ENCODE measurements at places on chromosomes 1 and 21.

- DNase-seq, result peak; percentile 63
These were observed 449 bp upstream of the RCAN3 start for GRCh38 chr1:24502065-24502708.

GRCh38 chr1:235782601-235783000, 84.1 kb downstream of the LYST start:
- no peak for DNase-seq

GRCh38 chr1:15167386-15167785, 13.8 kb downstream of the TMEM51 start:
- no peak for DNase-seq

DNA sequence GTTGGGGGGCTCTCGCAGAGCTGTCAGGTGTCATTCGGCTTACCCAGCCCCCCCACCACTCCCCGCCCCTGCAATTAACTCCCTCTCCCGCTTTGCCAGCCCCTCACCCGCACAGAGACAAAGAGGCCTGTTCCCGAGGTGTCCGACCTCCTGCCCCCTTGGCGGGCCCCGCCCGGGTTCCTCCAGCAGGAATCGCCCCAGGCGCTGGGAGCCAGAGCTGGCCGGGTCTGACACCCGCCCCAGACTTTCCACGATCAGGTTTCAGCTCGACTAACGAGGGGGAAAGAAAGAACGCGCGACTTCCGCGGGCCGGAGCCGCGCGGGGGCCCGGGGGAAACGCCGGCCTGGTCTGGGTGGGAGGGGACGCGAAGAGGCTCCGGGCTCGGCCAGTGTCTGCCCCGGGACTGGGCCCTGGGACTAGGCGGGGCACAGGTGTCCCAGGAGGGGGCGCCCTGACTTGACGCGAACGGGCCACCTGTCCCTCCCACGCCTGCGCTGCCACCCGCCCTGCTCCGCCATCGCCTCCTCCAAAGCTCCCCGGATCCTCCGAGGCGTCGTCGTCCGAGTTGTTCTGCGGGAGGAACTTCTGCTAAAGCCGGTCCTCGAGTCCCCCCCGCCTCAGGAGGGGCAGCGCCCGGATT, 36.4 kb upstream of the HHAT start:
- peak; percentile 96 for DNase-seq

GRCh38 chr1:227939791-227940771, 7.7 kb downstream of the WNT9A start:
- DNase-seq, result no peak

GRCh38 chr21:39869141-39869818, 2.0 kb downstream of the PCP4 start:
- DNase-seq, result no peak

DNA sequence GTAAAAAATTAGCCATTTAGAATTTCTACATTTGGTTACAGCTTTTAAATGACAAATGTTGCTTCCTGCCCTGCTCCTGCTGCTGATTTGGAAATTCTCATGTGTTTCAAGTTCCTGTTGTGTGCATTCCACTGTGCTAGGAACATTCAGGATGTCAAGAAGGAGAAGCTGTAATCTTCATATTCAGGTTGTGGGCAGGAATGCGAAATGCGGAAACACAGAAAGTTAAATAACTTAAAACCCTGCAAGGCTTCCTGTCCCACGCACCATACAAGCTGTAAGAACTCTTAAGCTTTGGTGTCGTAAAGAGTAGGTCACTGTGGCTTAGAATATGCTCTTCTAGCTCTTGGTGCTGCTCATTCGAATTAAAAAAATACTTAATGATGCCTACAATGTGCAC, 52.6 kb downstream of the S100B start:
- no peak for DNase-seq

GRCh38 chr1:154711416-154711815, 103.4 kb upstream of the ADAR start:
- DNase-seq, result peak; percentile 50

- no peak for DNase-seq
These were observed 16.6 kb downstream of the SMIM12 start for GRCh38 chr1:34842952-34843371.

DNA sequence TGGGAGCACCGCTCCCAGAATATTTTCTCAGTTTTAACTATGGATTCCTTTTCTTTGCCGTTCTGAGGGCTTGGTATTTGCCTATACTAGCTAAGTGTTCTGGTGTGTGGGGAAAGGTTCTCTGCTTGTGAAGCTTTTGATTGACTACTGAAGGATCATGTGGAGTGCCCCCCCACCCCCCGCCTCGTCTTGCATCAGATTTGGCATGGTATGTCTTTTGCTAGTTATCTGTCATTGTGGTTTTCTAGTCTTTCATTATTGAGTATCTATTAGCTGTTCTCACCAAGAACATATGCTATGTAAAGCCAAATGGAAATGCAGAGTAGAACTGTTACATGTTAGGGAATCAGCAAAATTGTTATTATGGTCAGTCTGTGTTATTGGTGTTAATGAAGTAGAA, 58.3 kb downstream of the MACF1 start:
- DNase-seq, result no peak

DNA sequence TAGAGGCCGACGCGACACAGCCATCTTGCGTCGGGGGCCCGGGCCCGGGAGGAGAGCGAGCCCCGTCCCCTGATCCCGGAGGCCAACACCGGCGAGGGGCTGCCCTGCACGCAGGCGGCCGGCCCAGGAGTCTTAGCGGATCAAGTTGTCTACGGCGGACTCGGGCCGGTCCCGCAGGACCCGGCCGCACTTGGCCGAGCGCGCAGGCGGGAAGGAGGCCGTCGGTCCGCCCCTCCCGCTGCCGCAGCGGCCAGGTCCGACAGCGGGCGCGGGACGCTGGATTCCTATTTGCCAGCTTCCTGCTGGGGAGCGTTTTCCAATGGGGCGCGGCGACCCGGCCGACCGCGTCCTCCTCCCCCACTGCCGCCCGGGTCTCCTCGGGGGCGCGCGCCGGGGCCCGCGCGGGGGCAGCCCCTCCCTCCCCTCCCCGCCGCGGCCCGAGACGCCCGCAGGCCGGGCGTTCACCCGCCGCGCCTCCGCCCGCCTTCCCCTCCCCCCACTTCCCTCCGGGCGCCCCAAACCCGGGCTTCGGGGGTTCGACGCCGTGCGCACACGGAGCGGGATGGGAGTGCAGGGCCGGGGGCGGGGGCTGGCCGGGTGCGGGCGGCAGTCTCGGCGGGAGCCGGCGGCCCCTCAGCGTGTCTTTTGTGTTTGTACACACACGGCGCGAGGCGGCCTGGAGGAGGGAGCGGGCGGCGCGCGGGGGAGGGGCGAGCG, 517 bp upstream of the H3-3A start:
- DNase-seq, result peak; percentile 82

DNA sequence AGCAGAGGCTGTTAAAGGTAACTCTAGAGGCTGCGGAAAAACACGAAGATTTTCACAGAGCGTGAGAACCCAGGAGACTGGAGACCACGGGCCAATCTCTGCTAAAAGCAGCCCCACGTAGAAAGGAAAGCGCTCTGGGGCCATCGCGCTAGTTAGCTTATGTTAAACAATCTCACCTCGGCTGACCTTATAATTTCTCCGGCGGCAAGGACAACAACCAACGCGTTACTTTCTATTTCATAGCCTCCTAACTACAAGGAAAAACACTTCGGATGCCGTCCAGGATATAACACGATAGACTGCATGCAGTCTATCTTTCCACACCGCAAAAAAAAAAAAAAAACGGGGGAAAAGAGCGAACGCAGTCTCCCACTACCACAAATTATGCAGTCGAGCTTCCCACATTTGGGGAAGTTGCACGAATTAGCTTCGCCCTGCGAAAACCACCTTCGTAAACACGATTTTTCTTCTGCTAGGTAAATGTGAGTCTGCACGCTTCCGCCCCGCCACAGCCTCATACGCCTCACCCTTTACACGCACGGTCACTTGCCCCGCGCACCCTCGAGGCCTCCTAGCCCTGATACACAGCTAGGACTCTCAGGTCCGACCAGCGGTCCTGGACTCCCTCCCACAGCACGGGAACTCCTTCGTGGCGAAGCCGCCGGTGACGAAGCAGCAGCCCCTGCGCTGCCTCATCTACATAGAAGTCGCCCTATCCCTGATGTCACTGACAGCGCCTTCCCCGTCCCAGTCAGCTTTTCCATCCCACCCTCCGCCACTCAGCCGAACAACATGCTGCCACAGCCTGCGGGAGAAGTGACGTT, 87.8 kb downstream of the PRKAB2 start:
- peak; percentile 47 for DNase-seq

DNA sequence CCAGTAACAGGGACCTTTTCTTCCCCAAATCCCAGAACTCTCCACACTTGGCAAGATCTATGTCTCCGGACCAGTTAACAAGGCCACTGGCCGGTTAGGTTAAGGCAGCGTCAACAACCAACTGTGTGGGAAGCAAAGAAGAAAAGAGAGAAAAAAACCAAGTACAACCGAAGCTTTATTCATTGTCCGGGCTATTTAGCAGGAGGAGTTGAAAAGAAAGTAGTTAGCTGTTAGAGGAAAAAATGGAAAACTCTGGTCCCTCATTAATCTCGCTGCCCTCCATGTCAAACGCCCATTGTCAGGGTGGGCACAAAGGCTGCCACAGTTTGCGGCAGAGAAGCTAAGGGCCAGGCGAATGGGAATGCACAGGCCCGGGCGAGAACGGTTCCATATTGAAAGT, 49.3 kb upstream of the GRIK3 start:
- no peak for DNase-seq

DNA sequence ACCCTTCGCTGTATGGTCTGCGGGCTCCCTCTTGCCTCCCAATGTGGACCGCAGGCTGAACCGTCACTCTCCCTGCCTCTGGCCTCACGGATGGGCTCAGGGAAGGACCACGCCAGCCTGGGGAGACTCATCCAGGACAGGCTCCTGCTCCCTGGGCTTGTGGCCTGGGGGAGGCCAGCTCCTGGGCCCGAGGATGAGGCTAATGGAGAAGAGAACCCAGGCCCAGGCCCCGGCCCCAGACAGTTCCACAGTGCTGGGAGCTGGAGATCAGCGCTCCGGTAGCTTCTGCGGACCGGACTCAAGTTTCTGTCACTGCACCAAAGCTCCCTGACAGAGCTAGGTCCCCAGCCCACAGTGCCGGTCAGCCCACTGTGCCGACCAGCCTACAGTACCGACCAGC, 13.4 kb upstream of the PLEKHG5 start:
- DNase-seq, result no peak

DNA sequence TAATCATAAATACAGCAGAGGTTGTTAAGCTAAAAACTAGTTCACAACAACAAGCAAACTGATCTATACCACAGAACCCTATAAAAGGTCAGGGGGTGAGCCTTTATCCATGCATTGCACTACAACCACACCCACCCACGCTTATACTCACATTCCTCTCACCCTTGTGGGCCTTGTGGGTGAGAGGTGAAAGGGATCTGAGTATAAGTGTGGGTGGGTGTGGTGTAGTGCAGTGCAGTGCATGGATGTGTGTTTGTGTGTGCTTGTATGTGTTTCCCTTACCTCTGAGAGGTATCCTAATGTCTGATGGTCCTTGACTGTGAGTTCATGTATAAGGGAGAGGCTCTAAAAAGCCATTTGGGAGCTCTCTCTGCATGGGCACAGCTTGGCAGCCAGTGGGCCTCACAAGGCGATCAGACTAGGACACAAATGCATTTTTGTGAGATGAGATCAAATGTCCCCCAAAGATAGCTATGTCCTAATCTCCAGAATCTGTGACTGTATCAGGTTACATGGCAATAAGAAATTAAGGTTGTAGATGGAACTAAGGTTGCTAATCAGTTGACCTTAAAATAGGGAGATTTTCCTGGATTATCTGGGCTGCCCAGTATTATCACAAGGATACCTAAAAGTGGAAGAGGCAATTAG, 95.5 kb upstream of the DPT start:
- DNase-seq, result no peak

- DNase-seq, result no peak
These were observed 61.5 kb downstream of the CD58 start for GRCh38 chr1:116508984-116509980.

DNA sequence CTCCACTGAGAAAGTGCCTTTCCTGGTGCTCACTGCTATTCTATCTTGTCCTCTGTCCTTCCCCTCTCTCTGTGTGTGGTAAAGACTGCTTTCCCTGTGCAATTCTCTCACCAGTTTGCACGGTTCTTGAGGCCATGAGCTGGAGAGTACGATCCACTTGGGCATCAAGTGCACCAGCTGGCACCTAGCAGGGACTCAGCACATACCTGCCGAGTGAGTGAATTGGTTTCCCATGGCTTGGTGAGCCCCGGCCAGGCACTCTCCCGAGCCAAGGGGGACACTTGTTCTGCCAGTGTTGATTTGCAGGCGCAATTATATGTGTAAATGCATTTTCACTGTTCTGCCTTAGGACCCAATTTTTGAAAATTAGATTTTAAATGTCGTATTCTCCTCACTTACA, 313.5 kb downstream of the DISC1 start:
- DNase-seq, result no peak

GRCh38 chr1:37064039-37064438, 29.7 kb upstream of the GRIK3 start:
- DNase-seq, result no peak

GRCh38 chr1:203628201-203629015, 1.8 kb downstream of the ATP2B4 start:
- DNase-seq, result peak; percentile 37

DNA sequence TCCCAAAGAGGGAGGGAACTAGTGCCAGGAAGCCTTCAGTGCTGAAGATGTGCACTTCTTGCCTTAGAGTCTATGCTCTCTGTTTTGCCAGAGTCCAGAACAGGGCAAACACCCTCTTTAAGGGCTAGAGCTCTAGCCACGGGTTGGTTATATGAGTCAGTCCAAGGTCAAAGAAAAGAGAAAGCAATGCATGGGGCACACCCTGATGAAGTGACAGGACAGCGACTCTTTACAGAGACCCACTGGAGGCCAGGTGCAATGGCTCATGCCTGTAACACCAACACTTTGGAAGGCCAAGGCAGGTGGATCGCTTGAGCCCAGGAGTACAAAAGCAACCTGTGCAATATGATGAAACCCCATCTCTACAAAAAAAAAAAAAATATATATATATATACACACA, 86.1 kb downstream of the TGFBR3 start:
- no peak for DNase-seq

GRCh38 chr1:76160225-76160624, 85.7 kb downstream of the ST6GALNAC3 start:
- no peak for DNase-seq

DNA sequence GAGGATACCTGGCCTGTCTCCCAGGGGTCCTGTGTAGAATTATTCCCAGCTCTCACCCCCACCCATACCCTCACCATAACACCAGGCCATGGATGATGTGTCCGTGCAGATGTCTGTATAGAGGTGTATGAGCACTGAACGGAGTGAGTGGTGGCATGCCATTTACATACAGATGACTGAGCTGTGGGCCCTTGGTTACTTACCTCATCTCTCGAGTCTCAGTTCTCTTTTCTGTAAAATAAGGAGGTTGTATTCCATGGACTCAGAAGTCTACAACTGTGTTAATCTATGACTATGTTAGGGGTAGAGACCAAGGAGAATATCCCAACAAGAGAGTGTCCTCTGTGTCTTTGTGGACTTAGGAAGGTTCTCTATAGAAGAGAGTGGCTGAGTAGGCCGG, 65.6 kb upstream of the CD1D start:
- no peak for DNase-seq

GRCh38 chr1:39608921-39609320, 30.5 kb downstream of the HEYL start:
- DNase-seq, result no peak

- no peak for DNase-seq
These were observed 65.9 kb downstream of the KCNK1 start for GRCh38 chr1:233679591-233680373.

GRCh38 chr1:5526385-5526750, 465.9 kb downstream of the NPHP4 start:
- no peak for DNase-seq
